Breast epithelium (tissue), 4 donors: ENCODE measurements at places on chromosomes 3 and 15. TPM values are rescaled to one million over a fixed set of nuclear protein-coding genes. Genes with fewer than 3 reads are reported as not detected.

The PPCDC gene
- 19.0 TPM for total RNA-seq

The IL5RA gene
- total RNA-seq = 0.98 TPM

The ITPR1 gene
- 174 TPM for total RNA-seq

The THAP10 gene
- total RNA-seq = 5.9 TPM

- H3K27ac ChIP-seq = no peak overlapping the region
- H3K4me1 ChIP-seq = no peaks in the 10 kb centered on the region
- no peak overlapping the region for H3K4me3 ChIP-seq
- no peak for DNase-seq
These were observed 56.2 kb downstream of the ROPN1B start for GRCh38 chr3:126025116-126025729.

DNA sequence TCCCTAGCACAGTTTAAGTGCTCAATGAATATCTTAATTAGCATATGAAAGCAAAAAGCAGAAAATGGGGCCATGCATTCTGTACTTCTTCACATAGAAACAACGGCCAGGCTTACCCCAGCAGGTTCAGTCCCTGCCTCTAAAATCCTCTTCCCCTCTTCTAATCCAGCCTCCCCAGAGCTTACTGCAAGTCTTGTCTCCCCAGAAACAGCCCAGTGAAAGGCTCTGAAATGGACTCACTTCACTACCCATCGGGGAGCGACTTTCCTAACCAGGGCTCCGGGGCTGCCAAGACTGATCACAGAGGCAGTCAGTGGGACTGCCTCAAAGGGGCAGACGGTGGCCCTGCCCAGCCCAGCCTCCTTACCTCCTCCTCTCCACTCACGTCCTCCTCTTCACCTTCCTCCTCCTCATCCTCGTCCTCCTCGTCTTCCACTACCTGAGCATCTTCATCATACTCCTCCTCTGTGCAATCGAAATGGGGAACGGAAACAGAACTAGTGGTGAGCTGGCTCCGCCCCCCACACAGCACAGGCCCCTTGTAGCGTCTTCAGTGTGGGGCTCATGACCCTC lies 38.0 kb downstream of the ANP32A start:
- H3K27ac ChIP-seq = peak overlapping the region; percentile 39
- DNase-seq = no peak
- no peak overlapping the region for H3K4me3 ChIP-seq
- H3K4me1 ChIP-seq = no peaks in the 10 kb centered on the region
- H3K27me3 ChIP-seq = no peaks in the 10 kb centered on the region

DNA sequence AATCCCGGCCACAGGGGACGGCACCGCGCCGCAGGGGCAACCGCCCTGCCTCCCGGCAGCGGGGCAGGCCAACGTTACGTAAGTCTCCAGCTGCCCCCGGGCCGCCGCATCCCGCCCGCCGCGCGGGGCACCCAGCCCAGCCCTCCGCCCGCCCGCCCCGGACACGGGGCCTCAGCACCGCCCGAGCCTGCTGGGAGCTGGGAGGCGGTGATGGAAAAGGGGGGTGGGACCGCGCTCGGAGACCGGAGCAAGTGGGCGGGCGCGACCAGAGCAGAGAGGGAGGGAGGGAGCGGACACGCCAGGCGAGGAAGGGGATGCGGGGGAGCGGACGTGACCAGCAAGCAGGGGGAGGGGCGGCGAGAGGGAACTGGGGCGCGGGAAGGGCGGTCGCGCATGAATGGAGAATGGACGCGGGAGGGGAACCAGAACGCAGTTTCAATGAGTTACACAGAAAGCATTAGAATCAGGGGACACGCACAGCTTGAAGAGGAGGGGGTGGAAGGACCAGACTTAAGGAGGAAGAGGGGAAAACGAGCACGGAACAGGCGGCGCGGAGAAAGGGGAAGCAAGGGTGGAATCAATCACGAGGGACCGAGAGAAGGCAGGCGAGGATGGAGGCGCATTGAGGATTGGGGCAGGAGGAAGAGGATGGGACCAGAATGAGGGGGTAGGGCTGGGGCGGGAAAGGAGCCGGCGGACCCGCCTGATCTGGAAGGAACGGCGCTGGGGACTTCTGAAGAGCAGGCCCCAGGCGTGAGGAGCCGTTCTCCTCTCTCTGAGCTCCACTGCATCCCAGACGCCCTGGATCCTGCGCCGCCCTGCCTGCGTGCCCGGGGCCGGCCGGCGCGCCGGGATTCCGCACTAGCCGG lies 559 bp downstream of the PKM start:
- peaks cover 29% of the 10 kb centered on the region for H3K4me1 ChIP-seq
- peak; percentile 87 for DNase-seq
- H3K27ac ChIP-seq = peak overlapping the region; percentile 98
- H3K36me3 ChIP-seq = no peaks in the 10 kb centered on the region
- no peaks in the 10 kb centered on the region for H3K27me3 ChIP-seq

- H3K36me3 ChIP-seq = peaks cover 8% of the 10 kb centered on the region
- no peak for DNase-seq
- no peak overlapping the region for H3K27ac ChIP-seq
- no peaks in the 10 kb centered on the region for H3K27me3 ChIP-seq
- no peaks in the 10 kb centered on the region for H3K4me1 ChIP-seq
These were observed 29.5 kb downstream of the ADPGK start for GRCh38 chr15:72754096-72754495.

DNA sequence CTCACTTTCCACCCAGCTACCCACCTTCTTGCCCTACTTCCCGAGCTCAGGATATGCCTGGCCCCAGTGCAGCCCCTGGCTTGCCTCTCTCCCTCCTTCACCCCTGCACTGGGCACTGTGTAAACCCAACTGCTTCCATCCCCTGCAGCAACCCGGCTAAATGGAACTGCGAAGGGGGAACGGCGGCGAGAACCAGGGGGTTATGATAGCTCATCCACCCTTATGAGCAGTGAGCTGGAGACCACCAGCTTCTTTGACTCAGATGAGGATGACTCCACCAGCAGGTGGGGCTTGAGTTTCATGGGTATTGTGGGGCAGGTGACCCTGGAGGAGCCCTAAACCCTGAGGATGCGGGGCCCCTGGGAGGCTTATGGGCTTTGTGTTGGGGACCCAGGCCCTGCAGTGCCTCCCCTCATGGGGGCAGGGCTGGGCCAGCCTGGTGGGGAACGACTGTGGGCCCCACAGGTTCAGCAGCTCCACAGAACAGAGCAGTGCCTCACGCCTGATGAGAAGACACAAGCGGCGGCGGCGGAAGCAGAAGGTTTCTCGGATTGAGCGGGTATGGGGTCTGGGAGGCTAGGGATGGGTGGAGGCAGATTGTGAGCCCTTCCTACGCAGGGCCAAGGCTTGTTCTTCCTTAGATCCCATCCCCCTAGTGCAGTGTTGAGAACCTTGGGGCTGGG lies 9.6 kb downstream of the DVL3 start:
- H3K36me3 ChIP-seq = peaks cover 9% of the 10 kb centered on the region
- H3K4me3 ChIP-seq = no peak overlapping the region
- H3K27me3 ChIP-seq = no peaks in the 10 kb centered on the region

DNA sequence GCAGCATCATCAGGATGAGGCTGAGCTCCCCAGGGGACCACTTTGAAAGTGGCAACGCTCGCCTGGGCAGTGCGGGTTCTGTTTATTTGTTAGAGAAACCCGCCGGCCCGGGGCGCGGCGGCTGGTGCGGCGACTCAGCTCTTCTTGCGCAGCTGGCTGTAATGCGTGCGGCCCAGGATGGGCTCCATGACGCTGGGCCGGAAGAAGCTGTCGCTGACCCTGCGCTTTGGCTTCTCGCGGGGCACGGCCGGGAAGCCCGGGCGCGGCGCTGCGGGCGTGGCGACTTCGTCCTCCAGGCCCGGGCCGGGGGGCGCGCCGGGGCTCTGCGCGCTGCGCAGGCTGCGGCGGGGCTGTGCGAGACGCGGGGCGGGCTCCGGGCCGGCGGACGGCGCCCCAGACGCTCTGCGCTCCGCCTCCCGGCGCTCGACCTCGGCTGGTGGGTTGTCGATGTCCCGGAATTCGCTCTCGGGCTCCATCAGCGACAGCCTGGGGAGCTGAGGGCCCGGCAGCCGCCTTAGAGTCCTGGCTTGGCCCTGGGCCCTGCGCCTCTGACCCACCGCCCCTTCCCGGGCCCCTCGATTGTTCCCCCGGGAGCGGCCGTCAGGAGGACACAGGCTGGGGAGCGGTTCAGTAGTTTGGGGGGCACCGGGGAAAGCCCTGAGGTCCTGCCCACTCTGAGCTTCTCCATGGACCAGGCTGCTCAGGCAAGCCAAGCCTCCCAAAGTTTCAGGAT lies 10.3 kb upstream of the KIF7 start:
- no peak for DNase-seq
- H3K4me3 ChIP-seq = peak overlapping the region; percentile 53
- peaks cover 11% of the 10 kb centered on the region for H3K4me1 ChIP-seq
- H3K27me3 ChIP-seq = no peaks in the 10 kb centered on the region
- H3K27ac ChIP-seq = peak overlapping the region; percentile 90
- H3K36me3 ChIP-seq = no peaks in the 10 kb centered on the region

DNA sequence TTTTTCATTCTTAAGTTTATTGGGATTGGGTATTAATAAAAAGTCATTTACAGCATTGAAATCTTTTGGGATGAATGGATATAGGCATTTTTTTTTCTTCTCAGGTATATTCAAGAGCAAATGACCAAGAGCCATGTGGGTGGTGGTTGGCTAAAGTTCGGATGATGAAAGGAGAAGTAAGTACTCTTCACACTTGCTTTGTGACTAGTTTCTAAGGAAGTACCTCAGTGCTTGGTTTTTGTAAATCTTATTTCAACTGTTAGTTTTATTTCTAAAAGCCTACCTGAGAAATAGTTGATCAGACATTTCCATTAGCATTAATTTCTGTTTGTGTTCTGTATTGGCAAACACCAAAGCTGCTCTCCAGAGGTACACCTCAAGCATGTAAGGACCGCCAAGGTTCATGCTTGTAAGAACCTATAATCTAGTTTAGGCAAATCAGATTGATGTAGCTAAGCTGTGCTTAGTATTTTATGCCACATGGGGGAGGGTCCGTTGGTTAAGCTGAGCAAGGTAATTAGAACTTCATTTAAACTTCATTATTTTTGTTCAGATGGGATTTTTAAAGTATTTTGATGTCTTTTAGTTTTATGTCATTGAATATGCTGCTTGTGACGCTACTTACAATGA lies 35.4 kb downstream of the FXR1 start:
- H3K4me3 ChIP-seq = no peak overlapping the region
- no peaks in the 10 kb centered on the region for H3K4me1 ChIP-seq
- peaks cover 4% of the 10 kb centered on the region for H3K36me3 ChIP-seq
- H3K27ac ChIP-seq = no peak overlapping the region
- no peaks in the 10 kb centered on the region for H3K27me3 ChIP-seq
- DNase-seq = no peak

- H3K27ac ChIP-seq = no peak overlapping the region
- DNase-seq = no peak
- no peaks in the 10 kb centered on the region for H3K4me1 ChIP-seq
- H3K36me3 ChIP-seq = no peaks in the 10 kb centered on the region
These were observed 34.8 kb downstream of the ST3GAL6 start for GRCh38 chr3:98797905-98798304.

DNA sequence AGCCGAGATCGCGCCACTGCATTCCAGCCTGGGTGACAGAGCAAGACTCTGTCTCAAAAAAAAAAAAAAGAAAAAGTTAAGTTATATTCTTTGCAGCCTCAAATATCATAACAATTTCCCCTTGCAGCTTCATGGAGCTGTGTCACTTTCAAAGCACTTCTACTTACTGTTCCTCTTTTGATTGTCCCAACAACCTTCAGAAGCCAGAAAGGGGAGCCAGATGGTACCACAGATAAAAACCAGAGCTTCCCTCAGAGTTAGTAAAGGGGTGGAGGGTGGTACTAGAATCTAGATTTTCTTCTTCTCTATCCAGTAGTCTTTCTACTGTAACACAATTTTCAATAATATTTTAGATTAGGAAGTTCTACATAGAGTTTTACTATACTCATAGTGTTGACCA lies 188.8 kb downstream of the TAFA4 start:
- H3K4me3 ChIP-seq = no peak overlapping the region
- no peak for DNase-seq
- no peaks in the 10 kb centered on the region for H3K27me3 ChIP-seq

DNA sequence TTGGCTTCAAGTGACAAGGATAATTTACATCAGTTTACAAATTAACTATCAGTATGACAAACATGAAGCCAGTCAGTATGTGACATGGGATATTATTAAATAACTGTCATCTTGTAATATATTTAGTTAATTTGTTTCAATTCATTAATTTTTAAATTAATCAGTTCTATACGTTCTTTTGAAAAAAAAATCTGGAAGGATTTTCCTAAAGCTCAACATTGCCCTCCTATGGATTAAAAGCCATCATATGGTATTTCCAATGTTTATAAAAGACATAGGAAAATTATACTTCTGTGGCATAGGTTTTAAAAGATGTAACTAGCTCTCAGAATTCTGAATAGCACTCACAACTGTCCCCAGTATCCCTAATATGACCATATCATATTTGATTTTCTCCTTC lies 134.4 kb downstream of the PLOD2 start:
- H3K36me3 ChIP-seq = no peaks in the 10 kb centered on the region
- no peak overlapping the region for H3K4me3 ChIP-seq
- H3K4me1 ChIP-seq = no peaks in the 10 kb centered on the region
- H3K27ac ChIP-seq = no peak overlapping the region

GRCh38 chr3:85037203-85037602 lies 78.4 kb downstream of the CADM2 start:
- no peaks in the 10 kb centered on the region for H3K36me3 ChIP-seq
- H3K27me3 ChIP-seq = no peaks in the 10 kb centered on the region
- H3K27ac ChIP-seq = no peak overlapping the region
- DNase-seq = no peak
- no peaks in the 10 kb centered on the region for H3K4me1 ChIP-seq
